CD4-positive, CD25-positive, alpha-beta regulatory T cell (primary cell): ENCODE measurements at places on chromosomes 2 and 18. TPM values are rescaled to one million over a fixed set of nuclear protein-coding genes. Genes with fewer than 3 reads are reported as not detected.

- DNase-seq, result no peak
Measured at GRCh38 chr2:45218931-45219339, 209.7 kb upstream of the SIX2 start.

SOWAHC gene
- total RNA-seq, result 4.8 TPM

DNA sequence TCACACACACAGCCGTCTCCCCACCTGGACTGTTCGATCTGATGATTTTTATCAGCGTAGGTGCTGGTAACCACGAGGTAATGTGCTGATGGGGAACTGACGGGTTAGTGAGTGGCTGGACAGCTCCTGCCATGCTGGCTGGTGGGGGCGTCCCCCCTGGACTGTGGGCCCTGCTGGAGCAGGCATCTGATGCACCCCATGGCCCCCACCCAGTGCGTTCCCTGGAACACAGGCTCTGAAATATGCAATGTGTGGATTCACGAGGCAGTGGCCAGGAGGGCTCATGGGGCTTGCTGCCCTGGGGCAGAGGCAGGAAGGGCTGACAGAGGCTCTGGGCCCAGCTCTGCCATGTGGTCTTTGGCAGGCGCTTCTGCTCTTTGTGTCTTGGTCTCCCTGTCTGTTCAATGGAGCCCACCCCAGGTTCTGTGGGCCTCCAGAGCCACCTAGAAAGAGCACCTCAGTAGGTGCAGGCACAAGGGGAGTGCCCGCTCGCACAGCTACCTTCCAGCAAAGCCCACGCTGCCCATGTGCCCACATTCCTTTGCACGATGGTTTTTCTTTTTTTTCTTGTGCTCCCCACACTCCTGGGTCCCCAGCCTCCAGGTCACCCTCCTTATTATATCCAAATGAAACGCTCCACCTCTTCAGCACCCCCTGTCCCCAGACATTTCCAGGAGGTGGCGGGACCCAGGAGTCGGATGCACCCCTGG, 10.3 kb upstream of the PXDN start:
- DNase-seq, result no peak

DNA sequence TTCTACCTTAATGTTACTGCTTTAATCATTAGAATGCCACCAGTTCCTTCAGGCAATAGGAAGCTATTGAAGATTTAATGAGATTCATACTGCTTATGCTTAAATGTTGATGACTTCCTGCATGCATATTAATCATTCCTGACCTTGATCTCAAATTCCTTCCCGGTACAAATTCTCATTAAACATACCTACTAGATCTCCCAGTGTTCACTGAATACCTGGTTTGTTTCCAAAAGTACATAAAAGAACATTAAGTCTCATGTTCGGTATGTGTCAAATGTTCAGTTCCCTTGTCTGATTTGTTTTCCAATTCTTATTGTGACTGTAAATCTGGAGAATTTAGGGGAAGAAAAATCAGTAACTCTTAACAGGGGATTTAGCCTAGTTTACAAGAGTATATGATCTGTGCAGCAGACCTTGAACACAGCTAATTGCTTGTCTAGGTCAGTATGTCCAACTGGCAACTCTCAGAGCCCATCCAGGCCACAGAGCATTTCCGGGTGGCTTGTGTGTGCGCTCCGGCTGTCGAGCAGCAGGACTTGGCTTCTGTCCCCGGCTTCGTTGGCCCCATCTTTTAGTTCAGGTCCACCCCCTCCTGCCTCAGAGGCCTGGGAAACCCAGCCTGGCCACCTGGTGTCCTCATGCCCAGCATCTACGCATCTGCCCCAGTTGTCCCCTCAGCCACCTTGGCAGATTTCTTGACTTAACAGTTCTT, 13.1 kb downstream of the METAP1D start:
- DNase-seq, result no peak

GRCh38 chr2:38653380-38653714, 12.6 kb upstream of the GALM start:
- DNase-seq, result peak; percentile 58

NYAP2 gene
- total RNA-seq, result 0.20 TPM

DNA sequence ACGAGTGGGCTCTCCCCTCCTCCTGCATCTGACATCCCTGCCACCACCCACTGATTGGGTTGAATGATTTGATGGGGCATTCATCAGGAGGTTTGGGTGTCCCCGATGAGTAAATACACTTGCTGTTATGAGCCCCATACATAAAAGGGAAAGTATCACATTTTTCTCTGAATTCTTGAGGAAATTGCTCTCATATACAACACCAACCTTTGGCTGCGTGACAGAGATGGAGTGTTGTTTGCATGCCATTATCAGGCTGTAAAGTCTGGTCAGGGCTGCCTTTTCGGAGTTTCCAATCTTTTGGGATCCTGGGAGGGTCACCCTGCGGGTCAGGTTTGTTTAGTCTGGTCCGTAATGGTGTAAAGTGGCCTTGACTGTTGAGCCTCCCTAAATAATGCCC, 227.9 kb upstream of the SPRED2 start:
- no peak for DNase-seq

DNA sequence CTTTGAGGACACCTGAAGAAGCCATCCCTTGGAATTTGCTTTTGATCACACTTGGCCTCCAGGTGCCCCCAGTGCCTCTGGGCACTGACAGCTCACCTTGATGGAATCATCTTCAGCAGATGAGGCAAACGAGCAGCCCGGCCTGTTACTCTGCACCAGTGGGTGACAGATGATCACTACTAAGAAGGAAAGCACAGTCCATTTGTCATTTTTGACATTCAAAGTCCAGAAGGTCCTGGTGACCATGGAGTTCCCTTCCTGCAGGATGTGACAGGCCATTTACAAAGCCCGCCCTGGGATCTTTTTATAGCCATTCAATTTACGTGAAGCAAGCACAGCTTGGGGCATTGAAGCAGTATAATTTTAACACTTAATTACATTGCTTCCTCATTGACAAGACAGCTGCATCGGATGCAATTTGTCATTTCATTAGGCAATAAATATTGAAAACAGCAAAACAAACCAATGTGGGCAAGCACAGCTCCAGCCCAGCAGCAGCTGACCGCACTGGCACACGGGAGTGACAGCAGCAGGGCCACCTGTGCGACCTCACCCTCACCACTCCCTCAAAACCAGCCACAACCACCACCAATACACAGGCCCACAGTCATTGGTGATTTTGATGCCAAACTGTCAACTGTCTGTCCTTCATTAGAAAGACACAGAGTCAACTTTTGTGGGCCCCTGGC, 76.0 kb upstream of the SLC66A3 start:
- DNase-seq, result no peak

GRCh38 chr2:131010566-131010965, 82.7 kb downstream of the FAM168B start:
- DNase-seq, result no peak

DNA sequence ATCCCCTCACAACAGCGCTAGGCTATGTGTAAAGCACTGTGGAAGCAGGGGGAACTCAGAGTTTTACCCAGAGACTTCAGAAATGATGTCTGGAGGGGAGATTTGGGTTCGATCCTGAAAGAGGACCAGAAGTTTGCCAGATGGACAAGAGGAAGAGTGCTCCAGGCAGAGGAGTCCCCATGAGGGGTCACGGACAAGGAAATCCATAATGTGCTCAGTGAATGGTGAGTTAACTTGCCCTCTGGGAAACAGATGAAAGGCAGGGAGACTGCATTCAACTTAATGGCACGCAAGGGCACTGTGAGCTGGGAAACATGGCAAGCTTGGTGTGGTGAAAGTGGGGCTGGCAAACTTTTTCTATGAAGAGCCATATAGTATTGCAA, 6.0 kb upstream of the ASAP2 start:
- DNase-seq, result no peak

CYS1 gene
- total RNA-seq, result not detected

- DNase-seq, result peak; percentile 47
Measured at GRCh38 chr2:232521959-232522622, 1.9 kb downstream of the PRSS56 start.

GRCh38 chr2:134782792-134783191, 55.6 kb upstream of the ACMSD start:
- DNase-seq, result no peak
